Right forelimb (tissue), 1 donor: ENCODE measurements at places on chromosomes 4 and X.

DNA sequence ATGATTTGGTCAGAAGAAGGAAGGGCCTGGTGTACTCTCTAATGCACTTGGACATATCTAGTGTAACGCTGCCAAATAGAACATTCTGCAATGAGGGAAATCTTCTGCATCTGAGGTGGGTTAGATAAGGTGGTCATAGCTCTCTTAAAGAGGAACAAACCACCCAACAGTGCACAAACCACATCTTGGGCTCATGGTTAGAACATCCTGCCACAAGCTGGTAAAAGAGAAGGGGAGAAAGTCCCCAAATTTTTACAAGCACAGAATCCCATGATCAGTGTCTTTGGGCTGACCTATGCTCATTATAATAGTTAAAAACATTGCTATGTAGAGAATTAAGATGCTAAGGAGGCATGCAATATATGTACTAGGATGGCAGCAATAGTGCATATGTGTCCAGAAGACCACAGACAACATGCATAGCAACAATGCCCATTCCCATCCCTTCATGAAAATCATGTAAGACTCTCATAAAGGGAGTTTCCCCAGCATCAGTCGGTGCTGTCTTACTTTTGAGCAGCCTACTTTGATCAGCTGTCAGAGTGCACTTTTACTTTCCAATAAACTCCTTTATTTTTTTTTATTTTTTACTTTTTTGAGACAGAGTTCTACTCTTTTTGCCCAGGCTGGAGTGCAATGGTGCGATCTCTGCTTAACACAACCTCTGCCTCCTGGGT, 99.7 kb upstream of the SLC7A11 start:
- no peak for DNase-seq

DNA sequence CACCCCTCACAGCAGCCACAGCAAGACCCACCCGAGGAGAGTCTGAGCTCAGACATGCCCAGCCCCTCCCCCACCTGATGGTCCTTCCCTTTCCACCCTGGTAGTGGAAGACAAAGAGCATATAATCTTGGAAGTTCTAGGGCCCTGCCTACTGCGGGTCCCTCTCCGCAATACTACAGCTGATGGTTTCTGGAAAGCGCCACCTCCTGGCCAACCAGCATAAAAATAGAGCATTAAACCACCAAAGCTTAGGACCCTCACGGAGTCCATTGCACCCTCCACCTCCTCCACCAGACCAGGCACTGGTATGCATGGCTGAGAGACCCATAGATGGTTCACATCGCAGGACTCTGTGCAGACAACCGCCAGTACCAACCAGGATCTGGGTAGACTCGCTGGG, 78.2 kb downstream of the SH3BGRL start:
- no peak for DNase-seq

GRCh38 chr4:56743550-56743949, 62.5 kb upstream of the HOPX start:
- no peak for DNase-seq

DNA sequence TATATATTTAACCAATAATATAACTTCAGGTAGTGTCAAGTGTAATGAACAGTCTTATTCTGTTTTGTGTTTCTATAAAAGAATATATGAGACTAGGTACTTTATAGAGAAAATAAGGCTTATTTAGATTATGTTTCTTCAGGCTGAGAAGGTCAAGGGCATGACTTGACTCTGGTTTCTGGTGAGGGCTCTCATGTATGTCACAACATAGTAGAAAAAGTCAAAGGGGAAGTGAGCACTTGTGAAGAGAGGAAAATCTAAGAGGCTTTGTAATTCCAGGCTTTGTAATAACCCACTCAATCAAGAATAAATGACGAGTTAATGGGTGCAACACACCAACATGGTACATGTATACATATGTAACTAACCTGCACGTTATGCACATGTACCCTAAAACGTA, 27.6 kb downstream of the PRR32 start:
- no peak for DNase-seq

GRCh38 chr4:139860435-139861024, 194.9 kb downstream of the MGST2 start:
- DNase-seq = no peak

DNA sequence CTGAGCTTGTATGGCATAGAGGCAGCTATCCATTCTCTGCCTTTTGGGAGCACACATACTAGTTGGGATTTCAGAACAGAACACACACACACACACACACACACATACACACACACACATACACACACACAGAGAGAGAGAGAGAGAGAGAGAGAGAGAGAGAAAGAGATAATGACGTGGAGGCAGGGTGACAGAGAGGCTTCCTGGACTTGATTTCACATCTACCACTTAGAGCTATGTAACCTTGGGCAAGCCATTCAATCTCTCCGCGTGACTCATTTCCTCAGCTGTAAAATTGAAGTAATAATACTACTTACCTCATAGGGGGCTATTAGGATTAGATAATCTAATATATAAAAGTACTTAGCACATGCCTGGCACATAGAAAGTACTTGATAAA, 12.3 kb upstream of the GRIA3 start:
- no peak for DNase-seq

GRCh38 chr4:158850371-158850770, 81.5 kb downstream of the FNIP2 start:
- no peak for DNase-seq

DNA sequence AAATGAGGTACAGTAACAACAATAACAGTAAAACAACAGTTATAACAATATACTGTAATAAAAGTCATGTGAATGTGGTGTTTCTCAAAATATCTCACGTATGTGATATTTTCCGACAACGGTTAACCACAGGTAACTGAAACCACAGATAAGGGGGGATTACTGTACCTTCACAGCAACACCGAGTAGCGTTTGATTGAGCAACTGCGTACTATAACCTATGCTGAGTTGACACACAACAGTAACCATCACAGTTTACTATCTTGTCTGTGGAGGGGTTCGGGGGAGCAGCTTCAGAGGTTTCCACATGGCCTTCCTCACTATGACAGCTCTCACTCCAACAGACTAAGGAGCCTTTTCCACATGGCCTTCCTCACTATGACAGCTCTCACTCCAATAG, 13.4 kb downstream of the RBMX2 start:
- DNase-seq = no peak

DNA sequence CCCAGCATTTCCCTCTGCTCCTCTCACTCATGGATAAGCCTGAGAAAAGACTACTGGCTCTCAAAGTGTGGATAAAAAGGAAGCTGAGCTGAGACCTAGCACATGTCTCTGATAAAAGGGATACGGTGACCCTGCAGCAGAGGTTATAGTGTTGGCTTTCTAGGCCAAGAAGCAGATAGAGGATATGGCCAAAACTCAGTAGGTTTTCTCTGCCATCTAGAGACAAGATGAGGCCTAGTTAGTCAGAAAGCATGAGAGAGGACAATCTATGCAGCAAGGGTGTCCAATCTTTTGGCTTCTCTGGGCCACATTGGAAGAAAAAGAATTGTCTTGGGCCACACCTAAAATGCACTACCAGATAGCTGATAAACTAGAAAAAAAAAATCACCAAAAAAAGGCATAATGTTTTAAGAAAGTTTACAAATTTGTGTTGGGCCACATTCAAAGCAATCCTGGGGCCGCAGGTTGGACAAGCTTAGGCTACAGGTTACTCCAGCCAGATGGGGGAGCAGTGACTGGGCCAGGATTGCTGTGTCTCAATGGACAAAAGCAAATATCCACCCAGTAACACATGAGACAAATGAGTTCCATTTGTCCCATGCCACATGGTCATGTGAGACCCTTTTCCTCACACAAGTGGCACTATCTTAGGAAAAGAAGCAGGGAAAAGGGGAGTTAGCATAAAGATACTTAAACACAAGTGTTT, 411.4 kb downstream of the INPP4B start:
- DNase-seq = no peak

GRCh38 chr4:163665101-163665500, 170.6 kb downstream of the TMA16 start:
- DNase-seq = no peak

GRCh38 chr4:94284889-94285288, 57.7 kb downstream of the HPGDS start:
- DNase-seq = no peak

DNA sequence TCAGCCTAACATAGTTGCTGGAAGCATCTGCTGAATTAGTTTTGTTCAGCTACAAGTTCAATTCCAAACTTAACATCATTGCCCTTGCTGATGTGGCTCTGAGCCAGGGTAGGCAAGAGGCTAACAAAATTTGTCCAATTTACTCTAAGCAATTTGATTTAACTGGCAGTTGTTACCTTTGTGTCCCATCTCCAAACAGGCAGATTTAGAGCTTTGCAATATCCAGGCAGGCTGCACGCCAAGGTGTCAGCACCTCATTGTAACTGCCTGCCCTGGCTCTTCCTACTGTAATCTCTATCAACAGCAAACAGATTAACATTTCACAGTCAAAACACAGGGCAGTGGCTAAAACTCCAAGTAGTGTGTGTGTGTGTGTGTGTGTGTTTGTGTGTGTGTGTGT, 2070.6 kb downstream of the PCDH7 start:
- no peak for DNase-seq

DNA sequence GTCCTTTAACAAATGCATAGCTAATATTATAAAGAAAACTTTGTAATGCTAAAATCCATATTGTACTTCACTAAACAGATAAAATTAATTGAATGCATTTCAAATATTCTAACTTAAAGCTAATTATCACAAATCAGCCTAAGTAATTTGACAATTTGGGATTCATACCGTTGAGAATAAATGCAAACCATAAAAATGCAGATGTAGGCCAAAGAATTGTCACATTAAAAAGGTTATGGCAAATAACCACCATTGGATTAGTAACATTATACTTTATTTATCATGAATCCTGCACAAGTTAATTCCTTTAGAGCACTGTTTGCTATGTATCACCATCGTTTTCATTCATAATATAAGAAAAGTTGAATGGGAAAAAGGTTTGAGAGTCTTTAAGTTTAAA, 301.0 kb downstream of the LDB2 start:
- DNase-seq = no peak

GRCh38 chr4:73245955-73246354, 12.6 kb downstream of the ANKRD17 start:
- no peak for DNase-seq

DNA sequence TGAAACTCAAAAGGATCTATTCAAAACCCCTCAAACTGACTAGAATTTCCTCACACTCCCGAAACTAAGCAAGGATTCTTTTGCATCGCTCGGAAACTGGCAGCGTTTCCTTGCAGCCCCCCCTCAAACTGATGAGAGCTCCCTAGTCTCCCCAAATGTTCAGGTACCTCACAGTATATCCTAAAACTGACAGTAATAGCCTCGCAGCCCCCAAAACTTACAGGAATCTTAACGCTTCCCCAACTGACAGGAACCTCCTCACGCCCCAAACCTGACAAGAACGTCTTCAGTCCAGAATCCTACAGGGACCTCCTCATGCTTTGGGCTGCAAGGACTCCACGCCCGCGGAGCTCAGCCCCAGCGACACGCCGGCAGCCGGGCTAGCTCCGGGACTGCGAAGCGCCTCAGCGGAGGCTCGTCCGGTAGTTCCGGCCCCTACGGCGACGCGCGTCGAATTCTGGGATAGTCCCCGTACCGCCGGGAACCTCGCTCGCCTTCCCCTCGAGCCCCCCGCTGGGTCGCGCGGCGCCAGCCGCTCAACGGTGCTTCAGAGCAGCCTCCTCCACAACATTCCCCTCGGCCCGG, 640 bp downstream of the PHF8 start:
- DNase-seq = no peak

- no peak for DNase-seq
These were observed 14.1 kb downstream of the CD40LG start for GRCh38 chrX:136662104-136662503.

DNA sequence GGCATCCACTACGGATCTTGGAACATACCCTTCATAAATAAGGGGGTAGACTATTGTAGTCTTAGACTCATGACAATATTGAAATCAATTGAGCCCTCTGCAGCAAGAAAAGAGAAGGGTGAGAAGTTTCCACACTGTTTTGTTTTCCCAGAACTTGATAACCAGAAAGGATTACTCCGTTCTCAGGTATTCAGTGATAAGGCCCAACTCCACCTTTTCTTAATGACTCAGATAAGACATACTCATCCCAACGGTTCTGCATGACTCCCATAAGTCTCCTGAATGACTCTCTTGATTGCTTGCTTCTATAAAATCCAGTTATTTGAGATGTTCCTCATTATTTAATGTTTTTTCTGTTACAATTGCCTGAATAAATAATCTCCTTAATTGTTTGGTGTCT, 111.7 kb downstream of the PABPC4L start:
- DNase-seq = no peak

DNA sequence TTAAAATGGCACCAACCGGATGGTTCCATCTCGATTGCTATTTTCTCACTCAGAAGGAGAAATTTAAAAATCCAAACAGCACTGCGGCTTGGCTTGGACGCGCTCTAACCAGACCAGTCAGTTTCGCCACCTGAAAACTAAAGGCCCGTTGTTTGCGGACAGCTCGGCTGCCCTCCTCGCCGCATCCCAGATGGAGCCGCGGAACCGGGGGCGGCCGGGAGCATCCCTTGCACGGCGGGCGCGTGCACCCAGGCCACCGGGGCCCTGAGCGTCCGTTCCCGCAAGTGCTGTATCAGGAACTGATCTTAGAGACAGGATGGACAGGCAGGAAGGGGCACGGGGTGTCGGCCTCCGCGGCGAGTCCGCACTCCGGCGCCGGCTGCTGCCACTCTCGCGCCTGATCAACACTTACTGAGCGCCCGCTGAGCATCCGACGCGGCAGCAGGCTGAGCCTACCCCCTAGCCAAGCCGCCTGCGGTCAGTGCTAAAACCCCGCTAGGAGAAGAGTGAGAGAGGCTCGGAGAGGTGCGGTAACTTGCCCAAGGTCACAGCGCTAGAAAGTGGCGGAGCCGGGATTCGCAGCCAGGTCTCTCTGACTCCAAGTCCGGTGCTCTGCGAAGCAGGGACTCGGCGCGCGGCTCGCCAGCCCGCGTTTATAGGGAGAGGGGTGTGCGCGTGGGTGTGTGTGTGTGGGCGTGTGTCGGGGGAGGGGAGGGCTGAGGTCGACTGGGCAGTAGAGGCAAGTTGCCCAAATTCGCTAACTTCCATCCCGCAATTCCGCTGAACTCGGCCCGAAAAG, at the start of gene CITED1:
Gene CITED1, minus strand, starts transcription at position 629 of the 799 bp plus-strand sequence. CDS start 3,045 bp downstream, outside the sequence.
- peak; percentile 55 for DNase-seq

- no peak for DNase-seq
These were observed 17.2 kb upstream of the ADGRL3 start for GRCh38 chr4:61182915-61183314.

- DNase-seq = no peak
These were observed 109.7 kb downstream of the MSL3 start for GRCh38 chrX:11867610-11868345.

DNA sequence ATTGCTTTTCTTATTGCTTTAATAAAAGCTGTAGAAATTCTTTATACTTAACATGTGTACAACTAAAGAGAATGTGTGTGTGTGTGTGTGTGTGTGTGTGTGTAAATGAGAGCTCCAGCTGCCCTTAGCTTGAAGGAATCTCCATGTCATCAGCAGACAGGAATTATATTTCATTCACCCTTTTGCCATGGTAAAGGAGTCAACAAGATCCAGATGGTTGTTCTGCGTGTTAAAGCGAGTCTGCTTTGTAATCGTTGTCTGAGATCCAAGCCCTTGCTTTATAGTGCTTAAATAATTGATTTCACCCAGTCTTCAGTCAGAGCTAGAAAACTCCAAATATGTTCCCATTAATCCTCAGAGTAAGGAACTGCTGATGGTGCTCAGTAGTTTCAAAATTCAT, 285.5 kb downstream of the PDGFC start:
- DNase-seq = no peak

GRCh38 chr4:121726642-121727268, 30.0 kb upstream of the ANXA5 start:
- peak; percentile 42 for DNase-seq

- no peak for DNase-seq
These were observed 92.1 kb downstream of the RELL1 start for GRCh38 chr4:37594099-37594498.

- DNase-seq = no peak
These were observed 55.1 kb downstream of the FAM13A start for GRCh38 chr4:89001647-89002445.
